ENCODE measurements at places on chromosomes 7 and 10.

DNA sequence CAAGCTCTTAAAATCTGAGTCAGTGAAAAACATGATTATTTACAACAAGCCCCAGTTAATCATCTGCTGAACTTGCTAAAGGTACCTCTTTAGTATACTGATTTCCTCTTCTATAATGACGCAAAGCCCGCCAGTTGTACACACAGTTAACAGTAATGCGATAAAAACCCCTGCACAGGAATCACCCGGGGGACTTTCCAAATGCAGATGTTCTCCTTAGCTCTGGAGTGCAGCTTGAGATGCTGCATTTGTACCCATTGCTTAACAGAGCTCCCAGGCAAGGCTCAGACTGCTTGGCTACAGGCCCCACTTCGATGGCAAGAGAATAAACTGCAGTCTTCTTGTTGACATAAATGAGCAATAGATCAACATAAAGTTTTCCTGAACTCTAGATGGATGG lies 279.6 kb upstream of the HGF start:
- no peak for DNase-seq

GRCh38 chr7:14836571-14837189 lies 65.9 kb downstream of the DGKB start:
- DNase-seq: peak; percentile 12

- DNase-seq: no peak
Measured at GRCh38 chr10:126777714-126778113, 107.2 kb upstream of the C10orf90 start.

- DNase-seq: no peak
Measured at GRCh38 chr7:450741-451140, 68.9 kb downstream of the PDGFA start.

DNA sequence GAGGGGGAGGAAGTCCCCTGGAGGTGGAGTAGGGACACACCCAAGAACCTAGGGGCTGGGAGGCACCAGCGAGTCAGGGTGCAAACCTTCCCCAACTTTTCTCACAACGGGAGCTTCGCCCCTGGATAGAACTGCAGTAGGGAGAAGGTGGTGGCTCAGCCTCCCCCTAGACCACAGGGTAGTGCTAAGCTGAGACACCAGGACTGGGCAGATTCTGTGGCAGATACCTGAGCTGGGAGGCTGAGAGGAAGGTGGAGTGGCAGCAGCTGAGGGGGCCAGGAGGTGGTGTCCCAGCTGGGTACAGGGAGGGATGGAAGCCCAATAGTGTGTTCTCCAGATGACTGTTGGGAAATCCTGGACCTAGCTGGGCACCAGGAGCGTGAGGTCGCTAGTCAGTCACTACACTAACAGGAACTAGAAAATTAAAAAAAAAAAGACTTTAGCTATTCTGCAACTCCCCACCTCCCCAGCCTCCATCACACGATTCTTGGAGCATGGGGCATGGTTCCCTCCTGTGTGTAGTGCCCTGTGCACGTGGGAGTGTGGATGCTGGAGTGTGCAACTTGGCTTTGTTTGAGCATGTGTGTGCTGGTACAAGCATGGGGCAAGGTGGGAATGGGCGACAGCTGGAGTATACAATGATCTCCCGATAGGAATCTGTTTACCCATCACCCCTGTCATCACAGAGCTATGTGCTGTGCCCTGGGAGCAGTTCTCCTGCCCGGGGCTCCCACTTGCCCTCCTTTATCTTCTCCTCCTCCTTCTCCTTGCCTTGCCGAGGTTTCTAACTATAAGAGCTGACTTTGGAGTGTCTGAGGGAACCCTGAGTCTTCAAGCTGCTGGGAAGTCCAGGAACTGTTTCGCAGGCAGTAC lies 8.8 kb upstream of the TRPV6 start:
- no peak for DNase-seq

- no peak for DNase-seq
Measured at GRCh38 chr10:48598243-48598935, 6.5 kb downstream of the ARHGAP22 start.

DNA sequence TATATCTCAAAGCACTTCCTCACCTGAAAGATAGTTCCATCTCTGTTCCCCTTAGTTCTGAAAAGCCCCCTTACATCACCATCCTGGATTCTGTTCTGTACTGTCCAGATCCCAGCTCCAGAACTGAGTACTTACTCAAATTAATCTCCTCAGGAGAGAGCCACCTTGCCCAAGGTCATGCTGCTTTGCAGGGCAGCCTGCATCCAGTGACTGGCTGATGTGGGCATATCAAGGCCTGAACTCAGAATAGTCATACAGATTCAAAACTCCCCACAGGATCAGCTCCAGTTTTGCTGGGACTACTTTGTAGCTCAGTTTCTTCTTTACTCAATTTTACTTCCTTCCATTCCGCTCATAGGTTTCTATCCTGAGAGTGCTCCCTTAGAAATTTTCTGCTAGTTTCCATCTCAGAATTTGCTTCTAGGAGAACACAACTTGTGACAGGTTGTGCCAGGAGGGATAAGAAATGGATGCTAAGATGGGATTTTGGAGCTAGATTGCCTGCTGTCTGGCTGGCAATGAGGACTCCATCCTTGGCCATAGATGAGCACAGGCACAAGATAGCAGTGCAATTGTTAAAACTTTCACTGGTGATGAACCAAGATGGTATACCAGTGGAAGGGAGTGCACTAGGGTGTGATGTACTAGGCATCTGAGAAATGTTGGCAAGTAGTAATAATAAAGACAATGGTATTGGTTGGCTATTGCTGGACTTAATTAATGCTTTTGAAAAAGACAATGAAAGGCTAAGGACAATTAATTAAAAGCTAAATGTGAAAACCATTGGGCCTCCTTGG lies 17.3 kb downstream of the SRGN start:
- no peak for DNase-seq

DNA sequence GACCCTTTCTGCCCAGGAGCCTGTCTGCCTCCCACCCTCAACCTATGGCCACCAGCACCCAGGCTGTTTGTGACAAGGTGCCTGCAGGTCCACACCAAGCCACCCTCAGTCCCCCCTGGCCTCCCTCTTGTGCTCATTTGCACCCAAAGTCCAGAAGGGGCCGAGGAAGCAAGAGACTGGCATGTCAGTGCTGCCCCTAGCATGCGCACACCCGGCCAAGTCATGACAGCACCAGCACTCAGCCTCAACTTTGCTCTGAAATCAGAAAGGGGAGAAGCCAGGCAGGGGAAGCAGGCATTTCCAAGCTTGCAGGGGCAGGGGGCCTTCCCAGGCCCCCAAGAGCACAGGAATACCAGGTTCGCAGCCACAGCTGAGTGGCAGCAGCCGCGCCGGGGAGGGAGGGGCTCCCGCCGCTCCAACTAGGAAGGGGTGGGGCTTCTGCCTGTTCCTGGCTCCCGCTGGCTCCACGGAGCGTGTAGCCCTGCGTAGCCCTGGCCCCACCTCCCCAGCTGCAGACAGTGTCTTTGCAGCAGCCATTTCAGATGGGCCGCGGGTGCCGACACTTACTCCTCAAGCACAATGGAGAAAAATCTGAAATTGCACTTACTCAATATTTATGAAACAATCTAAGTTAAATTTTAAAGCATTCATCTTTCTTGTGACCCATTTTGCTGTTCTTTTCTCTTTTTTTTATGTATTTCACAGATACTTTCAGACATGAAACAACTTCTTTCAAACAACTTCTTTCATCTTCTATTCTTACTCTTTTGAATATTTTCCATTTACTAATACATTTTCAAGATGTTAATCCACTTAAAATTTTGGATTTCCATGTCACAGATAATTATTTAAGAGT lies 54.9 kb upstream of the ABCB5 start:
- no peak for DNase-seq

GRCh38 chr10:75408911-75409885 lies 7.6 kb upstream of the ZNF503 start:
- DNase-seq: peak; percentile 91

DNA sequence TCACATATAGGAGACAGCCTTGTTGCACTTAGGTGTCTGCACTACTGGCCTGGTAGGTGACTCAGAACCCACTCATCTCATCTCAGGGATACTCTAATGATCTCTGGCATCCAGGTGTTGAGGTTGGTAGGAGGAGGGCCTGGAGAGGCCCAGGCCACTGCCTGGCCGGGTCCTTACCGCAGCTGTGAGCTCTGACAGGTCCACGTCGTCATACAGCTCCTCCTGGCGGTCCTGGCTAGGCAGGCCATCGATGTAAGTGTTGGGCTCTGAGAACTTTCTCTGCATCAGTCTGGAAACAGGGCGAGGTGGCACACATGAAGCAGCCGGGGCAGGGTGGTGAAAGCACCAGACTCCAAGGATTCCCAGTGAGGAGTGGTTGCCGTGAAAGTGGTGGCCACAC lies 62.1 kb downstream of the VWA2 start:
- DNase-seq: no peak

GRCh38 chr10:31129271-31129670 lies 97.6 kb upstream of the ZNF438 start:
- peak; percentile 67 for DNase-seq

GRCh38 chr7:22138106-22138505 lies 192.4 kb upstream of the CDCA7L start:
- no peak for DNase-seq

DNA sequence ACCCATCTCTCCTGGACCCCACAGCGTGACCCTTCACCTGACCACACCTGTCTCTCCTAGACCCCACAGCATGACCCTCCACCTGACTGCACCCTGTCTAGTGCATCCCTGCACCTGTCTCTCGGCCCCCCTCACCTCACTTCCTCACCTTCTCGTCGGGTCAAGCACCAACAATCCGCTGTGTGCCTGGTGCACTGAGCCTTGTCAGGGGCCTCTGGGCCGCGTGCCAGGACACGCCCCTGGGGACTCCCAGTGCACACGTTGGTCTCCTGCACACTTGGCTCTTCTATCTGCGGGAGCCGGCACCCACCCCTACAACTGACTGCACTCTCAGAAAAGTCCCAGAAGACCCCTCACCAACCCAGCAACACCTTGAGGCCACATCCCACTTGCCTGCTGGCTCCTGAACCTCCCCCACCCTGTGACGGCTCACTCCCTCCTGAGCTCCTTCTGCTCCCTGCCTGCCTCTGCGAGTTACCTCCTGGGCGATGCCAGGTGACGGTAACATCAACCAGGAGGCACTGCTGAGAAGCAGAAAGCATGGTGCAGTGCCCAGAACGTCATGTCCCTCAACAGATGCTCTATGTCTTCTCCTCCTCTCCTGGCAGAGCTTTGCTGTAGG lies 147.6 kb downstream of the DIP2C start:
- no peak for DNase-seq

GRCh38 chr10:104274762-104275721 lies 6.1 kb downstream of the GSTO2 start:
- DNase-seq: peak; percentile 67

GRCh38 chr10:132631338-132631735 lies 93.8 kb downstream of the INPP5A start:
- peak; percentile 71 for DNase-seq

Data from AG08396 (cell line).